ENCODE measurements at places on chromosomes 2 and 18. TPM values are rescaled to one million over a fixed set of nuclear protein-coding genes. Genes with fewer than 3 reads are reported as not detected.

Gene SKOR2
- total RNA-seq, result not detected

Gene TNFAIP6
- total RNA-seq, result 0.95 TPM

Gene TSPYL6
- total RNA-seq, result not detected

- peak overlapping the region; percentile 46 for H3K27ac ChIP-seq
- H3K4me1 ChIP-seq, result no peaks in the 10 kb centered on the region
- no peak for DNase-seq
Observed at GRCh38 chr2:112679484-112679883, 33.7 kb downstream of the SLC20A1 start.

GRCh38 chr2:82650038-82650437, 1809.0 kb downstream of the SUCLG1 start:
- no peaks in the 10 kb centered on the region for H3K27me3 ChIP-seq
- no peaks in the 10 kb centered on the region for H3K4me1 ChIP-seq
- H3K4me3 ChIP-seq, result no peak overlapping the region
- no peak overlapping the region for H3K27ac ChIP-seq
- no peaks in the 10 kb centered on the region for H3K36me3 ChIP-seq

DNA sequence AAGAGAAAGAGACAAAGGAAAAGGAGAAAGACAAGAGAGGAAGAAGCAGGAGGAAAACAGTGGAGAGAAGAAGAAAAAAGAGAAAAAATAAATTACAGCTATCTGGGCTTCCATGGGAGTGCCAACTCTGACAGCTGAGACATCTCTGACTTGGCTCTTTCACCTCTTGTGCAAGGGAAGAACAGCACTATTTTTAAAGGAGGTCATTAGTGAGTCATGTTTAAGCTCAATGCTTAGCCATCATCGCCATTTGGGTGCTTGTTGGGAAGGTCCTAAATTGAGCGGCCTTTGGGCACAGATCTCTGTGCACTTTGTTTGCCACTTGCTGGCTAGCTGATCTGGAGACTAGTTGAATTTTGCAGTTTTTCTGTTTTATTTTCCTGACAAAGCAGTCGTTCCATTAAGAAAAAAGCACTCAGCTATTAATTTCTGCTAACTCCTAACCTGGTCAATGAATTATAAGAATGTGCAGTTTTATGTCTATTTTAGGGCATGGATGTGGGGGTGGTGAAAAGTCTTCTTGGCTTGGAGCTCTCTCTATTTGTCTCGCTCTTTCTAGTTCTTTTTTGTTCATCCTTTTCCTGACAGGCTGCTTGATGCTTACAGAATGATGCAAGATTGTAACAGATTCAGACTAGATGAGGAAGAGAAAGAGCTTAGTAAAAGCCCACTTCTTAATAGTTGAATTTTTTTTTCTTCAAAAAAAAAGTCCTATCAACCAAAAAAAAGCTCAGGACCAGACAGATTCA, 231.5 kb downstream of the SLC8A1 start:
- no peaks in the 10 kb centered on the region for H3K36me3 ChIP-seq
- peaks cover 3% of the 10 kb centered on the region for H3K4me1 ChIP-seq
- no peak for DNase-seq
- H3K27ac ChIP-seq, result peak overlapping the region; percentile 43
- H3K27me3 ChIP-seq, result no peaks in the 10 kb centered on the region
- H3K4me3 ChIP-seq, result no peak overlapping the region

DNA sequence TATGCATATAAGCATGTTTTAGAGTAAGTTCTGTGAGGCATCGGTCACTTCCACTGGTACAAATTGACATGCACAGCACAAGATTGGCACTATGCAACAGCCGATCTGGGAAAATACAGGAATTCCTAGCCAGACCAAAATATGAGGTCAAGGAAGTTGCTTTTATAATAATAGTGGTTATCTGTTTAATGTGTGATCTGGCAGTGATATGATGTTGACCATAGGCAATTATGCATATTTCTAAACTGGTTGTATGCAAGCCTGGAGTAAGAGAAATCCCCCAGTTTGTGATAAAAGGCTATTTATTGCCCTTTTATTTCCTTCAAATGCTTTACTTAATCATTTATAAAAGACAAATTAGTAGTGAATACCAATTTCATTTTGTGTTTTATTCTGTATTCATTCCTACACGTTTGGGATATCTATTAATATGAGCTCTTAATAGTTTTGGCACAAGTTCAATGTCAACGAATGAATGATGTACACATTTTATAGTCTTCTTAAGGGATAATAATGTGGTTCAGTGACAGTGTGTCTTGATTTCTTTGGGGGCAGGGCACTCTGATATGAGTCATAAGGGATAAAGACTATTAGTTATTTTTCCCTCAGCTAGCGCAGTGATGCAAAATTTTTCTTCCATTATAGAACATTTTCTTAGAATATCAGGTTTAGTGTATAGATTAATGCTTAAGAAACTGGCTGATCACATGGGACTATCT, 34.7 kb upstream of the ZEB2 start:
- no peak overlapping the region for H3K27ac ChIP-seq
- DNase-seq, result no peak
- H3K4me1 ChIP-seq, result no peaks in the 10 kb centered on the region
- H3K36me3 ChIP-seq, result no peaks in the 10 kb centered on the region

DNA sequence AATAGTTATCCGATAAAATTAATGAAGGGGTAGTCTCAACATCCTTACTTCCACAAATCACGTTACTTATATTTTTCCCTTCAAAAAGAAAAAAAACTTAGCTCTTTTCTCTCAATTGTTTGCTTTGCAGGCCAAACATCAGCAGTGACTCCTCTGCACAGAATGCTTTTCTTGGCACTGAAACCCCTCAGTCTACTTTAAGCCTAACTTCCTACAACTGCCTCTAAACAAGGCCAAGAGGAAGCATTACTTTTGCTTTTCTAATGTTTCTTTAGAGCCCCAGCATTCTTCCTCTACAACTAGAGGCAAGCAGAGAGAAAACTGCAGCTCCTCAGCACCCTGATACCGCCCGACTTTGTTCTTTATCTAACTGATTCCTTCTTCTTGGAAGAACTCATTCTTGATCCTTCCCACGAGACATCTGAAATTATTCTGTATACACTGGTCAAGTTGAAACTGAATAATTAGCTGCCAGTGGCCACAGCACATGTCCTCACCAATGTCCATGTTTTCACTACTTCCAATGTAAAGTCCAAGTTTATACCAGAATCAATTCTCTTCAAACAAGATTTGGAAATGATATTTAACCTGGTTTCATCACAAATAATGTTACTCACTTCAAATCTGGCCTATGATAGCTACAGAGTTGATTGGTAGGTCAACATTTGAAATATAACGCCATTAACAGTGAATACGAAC, 55.3 kb downstream of the DTNB start:
- H3K36me3 ChIP-seq, result no peaks in the 10 kb centered on the region
- DNase-seq, result no peak
- peaks cover 16% of the 10 kb centered on the region for H3K4me1 ChIP-seq

- no peak overlapping the region for H3K4me3 ChIP-seq
- H3K27me3 ChIP-seq, result peaks cover 4% of the 10 kb centered on the region
- H3K36me3 ChIP-seq, result no peaks in the 10 kb centered on the region
- H3K27ac ChIP-seq, result no peak overlapping the region
- no peak for DNase-seq
Observed at GRCh38 chr18:59938676-59939075, 38.9 kb downstream of the PMAIP1 start.

DNA sequence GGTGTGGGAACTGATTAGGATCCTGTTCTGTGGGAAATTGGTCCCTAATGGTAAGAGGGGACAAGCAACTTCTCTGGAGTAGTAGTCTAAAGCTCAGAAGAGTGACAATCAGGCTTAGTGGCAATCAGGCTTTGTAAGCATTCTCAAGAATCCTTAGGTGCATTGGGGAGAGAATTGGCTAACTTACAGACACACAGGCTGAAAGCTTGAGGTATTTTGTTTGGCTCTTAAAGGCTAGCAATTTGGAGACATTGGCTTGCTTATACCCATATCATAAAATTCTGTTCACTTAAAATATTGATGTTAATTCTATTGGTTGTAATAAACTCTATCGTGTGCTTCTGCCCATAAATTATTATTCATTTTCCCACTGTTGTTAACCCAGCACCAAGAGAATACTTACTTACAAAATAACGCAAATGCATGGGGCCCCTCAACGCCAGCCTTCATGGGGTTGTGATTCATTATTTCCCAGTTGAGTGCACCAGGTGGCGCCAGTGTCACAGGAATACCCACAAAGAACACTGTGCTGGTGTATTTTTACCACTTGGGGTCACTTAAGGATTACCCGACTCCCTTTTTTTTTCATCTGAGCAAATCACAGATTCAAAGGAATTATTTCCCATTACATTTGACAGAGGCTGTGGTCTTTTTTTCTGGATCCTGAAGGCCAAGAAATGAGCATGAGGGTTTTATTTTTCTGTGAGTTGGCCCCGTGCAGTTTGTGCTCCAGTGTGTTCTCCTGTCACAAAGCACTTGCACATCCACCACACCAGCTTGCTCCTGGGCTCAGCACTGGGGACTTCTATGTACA, 45.5 kb downstream of the DDX1 start:
- no peak overlapping the region for H3K27ac ChIP-seq
- no peak for DNase-seq
- peaks cover 3% of the 10 kb centered on the region for H3K4me1 ChIP-seq

- H3K4me1 ChIP-seq, result no peaks in the 10 kb centered on the region
- H3K27me3 ChIP-seq, result no peaks in the 10 kb centered on the region
- no peak overlapping the region for H3K27ac ChIP-seq
- no peak overlapping the region for H3K4me3 ChIP-seq
- H3K36me3 ChIP-seq, result no peaks in the 10 kb centered on the region
- DNase-seq, result no peak
Observed at GRCh38 chr2:222241128-222241870, 57.5 kb downstream of the PAX3 start.

DNA sequence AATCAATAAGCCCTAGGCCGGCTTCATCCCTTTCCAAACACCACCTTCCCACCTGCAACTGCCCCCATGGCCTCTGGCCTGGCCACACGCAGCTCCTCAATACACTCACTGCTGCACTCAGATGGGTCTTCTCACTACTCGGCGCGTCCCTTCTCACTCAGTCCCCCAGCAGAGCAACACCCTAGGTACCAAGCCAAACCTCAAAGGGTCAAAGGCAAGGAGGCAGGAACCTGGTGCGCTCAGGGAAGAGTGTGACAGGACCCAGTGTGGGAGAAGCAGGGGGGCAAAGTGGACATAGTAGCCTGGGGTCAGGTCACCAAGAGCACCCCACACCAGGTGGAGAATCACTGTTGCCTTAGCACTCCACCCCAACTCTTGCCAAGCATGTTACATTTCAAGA, 90.6 kb downstream of the TTC32 start:
- no peak overlapping the region for H3K27ac ChIP-seq
- H3K27me3 ChIP-seq, result no peaks in the 10 kb centered on the region
- H3K4me1 ChIP-seq, result no peaks in the 10 kb centered on the region
- no peak for DNase-seq
- H3K36me3 ChIP-seq, result no peaks in the 10 kb centered on the region
- H3K4me3 ChIP-seq, result no peak overlapping the region

DNA sequence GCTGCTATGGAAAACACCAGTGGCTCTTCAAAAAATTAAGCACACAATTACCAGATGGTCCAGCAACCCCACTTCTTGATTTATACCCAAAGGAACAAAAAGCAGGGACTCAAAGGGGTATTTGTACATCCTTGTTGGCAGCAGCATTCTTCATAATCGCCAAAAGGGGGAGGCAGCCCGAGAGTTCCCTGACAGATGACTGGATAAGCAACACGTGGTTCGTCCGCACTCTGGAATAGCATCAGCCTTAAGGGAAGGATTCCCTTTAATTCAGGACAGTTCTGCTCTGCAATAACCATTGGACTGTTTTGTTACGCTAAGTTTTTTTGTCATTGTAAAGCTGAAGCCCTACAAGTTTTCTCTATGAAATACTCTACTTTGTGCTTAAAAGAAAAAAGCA, 76.7 kb upstream of the TWIST2 start:
- no peak overlapping the region for H3K27ac ChIP-seq
- H3K36me3 ChIP-seq, result no peaks in the 10 kb centered on the region
- H3K4me1 ChIP-seq, result peaks cover 14% of the 10 kb centered on the region

DNA sequence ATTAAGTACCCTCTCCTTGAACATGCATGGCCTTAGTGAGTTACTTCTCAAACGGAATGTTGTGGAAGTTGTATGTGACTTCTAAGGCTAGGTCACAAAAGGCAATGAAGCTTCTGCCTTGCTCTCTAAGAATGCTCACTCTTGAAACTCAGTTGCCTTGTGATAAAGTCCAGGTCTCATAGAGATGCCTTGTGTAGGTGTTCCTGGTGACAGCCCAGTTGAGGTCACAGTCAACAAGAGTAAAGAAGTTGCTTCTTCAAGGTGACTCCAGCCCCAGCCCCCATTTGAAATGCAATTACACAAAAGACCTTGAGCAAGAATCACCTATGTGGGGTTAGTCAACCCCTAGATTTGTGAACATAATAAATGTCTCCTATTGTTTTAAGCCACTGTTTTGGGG, 35.6 kb downstream of the PTPN2 start:
- no peak overlapping the region for H3K27ac ChIP-seq
- no peak overlapping the region for H3K4me3 ChIP-seq
- H3K36me3 ChIP-seq, result no peaks in the 10 kb centered on the region
- H3K27me3 ChIP-seq, result no peaks in the 10 kb centered on the region
- peaks cover 6% of the 10 kb centered on the region for H3K4me1 ChIP-seq
- DNase-seq, result no peak

DNA sequence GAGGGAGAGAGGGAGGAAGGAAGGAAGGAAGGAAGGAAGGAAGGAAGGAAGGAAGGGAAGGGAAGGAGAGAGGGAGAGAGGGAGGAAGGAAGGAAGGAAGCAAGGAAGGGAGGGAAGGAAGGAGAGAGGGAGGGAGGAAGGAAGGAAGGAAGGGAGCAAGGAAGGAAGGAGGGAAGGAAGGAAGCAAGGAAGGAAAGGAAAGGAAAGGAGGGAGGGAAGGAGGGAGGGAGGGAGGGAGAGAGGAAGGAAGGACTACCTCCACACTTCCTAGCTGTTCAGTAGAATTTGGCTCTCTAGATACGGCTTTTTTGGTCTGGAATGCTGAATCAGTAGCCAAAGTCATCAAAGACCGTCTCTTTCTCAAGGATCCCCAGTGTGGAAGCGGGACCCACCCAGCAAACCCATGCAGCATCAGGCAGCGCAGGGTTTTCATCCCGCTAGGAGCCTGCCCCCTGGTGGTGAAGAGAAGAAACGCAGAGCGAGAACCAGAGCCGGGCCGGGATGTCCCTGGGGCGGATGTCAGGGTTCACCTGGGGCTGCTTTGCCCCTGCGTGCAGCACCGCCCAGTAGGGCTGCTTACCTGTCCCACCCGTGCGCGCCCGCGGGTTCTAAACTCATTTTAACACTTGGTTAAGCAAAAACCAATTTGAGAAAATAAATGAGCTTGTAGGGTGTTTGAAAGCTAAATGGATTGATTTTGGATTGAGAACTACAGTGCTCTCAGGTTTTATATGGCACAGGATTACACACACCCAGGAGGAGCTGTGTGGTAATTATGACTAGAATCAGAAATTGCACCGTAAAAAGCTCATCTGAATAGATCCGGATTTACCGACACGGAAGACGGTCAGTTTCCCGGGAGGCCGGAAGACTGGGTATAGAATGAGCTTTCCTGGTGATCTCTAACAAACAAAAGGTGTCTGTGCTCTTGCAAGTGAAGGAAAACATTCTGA, 48.1 kb upstream of the ARL4C start:
- H3K27ac ChIP-seq, result no peak overlapping the region
- H3K4me3 ChIP-seq, result no peak overlapping the region
- H3K27me3 ChIP-seq, result no peaks in the 10 kb centered on the region
- no peaks in the 10 kb centered on the region for H3K36me3 ChIP-seq
- no peak for DNase-seq
- no peaks in the 10 kb centered on the region for H3K4me1 ChIP-seq

- H3K27me3 ChIP-seq, result no peaks in the 10 kb centered on the region
- no peaks in the 10 kb centered on the region for H3K4me1 ChIP-seq
- no peak for DNase-seq
- no peak overlapping the region for H3K4me3 ChIP-seq
Observed at GRCh38 chr18:60599267-60599666, 226.7 kb upstream of the MC4R start.

Measured in esophagus squamous epithelium (tissue), 5 donors.